Activated CD4-positive, alpha-beta T cell treated with anti-CD3 and anti-CD28 coated beads for 4 hours (primary cell): ENCODE measurements at places on chromosomes 12 and 14.

- DNase-seq, result no peak
Observed at GRCh38 chr14:63988579-63988978, 135.8 kb downstream of the SYNE2 start.

DNA sequence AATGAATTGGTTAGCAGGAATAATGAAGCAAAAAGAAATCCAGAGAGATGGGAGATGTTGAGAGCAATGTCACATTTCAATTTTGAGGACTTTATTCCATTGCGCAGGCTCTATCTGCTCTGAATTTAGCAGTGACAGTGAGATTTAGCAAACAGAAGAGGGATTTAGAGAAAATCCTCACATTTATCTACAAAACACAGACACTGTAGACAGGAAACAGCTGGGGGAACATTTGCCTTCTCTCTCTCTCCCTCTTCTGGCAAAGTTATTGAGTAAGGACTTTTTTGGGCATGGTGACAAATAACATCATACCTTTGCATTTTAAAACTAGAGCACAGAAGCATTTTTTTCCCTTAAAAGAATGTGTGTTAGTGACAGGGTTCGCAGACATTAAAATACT lies at the start of gene IGF1:
IGF1 (minus strand) TSS at position 158 of the 400 bp plus-strand sequence. CDS start 182 bp downstream, outside the sequence.
- no peak for DNase-seq

DNA sequence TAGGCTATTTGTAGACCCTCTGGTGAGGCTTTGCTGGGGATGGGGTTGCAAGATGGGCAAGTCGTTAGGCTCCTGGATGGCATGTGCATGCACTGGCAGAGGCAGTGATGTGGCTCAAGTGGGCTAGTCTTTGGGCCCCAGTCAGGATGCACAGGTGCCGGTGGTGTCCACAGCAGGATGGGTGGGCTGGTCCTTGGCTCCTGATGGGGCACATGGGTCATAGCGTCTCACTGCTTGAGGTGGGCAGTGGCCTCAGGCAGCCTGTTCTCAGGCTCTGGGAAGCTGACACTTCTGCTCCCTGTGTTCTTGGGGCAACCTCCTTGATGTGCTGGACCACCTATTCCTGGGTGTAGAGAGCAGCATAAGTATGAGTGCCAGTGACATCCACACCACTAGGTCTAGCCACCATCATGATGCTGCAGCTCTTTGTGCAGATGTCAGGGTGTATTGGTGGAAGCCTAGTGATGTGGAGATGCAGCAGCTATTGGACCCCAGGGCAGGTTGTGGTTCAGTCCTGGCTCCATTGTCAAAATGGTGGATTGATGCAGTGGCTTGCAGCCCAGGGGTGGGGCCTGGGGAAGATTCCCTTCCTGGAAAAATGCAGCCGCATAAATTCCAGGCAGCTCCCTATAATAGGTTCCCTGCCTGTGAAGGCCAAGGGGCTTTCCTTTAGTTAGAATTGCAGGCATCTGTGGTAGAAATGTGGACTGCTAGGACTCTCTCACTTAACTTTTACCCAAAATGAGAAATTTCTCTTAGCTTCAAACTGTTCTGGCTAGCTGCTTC lies 742.5 kb upstream of the MDGA2 start:
- no peak for DNase-seq

- DNase-seq, result no peak
Observed at GRCh38 chr14:88535149-88535548, 19.7 kb downstream of the PTPN21 start.

- no peak for DNase-seq
Observed at GRCh38 chr12:9883175-9883574, 1.9 kb downstream of the KLRF2 start.

DNA sequence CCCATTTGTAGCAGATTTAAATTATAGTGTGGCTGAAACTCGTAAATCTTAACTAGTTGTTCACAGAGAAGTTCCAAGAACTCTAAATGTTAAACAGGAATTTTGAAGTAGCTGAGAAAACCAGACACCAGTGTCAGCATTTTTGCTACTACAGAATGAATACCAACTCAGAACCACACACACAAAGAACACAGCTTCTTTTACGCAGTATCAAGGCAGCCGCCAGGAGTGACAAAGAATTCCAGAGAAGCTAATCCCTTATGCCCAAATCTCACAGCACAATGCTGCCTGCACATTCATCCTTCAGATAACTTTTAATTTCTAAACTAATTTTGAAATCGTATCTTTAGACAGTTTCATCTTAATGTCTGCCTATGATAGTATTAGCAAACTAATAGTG lies 37.4 kb downstream of the SLC6A15 start:
- no peak for DNase-seq
